ENCODE measurements at places on chromosomes 11 and 22.

DNA sequence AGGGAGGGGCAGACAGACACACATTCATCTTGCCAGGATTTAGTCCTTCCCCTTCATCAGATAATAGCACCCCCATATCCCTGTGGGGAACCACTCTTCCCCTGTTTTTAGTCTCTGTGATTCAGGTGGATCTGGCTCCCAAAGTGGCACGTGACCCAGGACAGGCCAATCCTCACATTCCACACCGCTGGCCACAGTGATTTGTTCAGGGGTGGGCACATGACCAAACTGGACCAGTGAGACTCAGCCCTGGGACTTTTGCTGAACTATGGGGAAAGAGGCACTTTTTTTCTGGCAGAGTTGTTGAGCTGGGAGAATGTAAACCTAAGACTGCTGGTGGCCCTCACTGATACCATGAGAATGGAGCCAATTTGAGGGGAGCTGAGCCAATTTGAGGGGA lies 19.1 kb upstream of the KCNJ11 start:
- no peak for DNase-seq

- no peak for DNase-seq
Observed at GRCh38 chr22:43829904-43830851, 18.1 kb upstream of the EFCAB6 start.

DNA sequence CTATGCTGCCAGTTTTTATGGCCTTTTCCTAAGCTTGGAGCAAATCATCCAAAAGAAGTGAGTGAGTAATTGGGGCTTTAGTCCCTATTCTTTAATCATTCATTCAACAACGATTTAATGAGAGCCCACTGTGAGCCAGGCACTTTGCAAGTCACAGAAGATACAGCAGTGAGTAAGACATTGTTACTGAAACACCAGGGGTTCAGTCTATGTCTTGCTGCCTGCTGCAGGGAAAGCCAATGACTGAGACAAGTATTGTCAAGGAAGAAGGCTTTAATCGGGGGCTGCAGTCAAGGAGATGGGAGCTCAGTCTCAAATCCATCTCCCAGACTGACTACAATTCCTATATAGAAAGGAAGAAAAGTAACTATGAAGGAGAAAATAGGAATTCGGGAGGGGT lies 228.3 kb downstream of the FAM181B start:
- DNase-seq: no peak

DNA sequence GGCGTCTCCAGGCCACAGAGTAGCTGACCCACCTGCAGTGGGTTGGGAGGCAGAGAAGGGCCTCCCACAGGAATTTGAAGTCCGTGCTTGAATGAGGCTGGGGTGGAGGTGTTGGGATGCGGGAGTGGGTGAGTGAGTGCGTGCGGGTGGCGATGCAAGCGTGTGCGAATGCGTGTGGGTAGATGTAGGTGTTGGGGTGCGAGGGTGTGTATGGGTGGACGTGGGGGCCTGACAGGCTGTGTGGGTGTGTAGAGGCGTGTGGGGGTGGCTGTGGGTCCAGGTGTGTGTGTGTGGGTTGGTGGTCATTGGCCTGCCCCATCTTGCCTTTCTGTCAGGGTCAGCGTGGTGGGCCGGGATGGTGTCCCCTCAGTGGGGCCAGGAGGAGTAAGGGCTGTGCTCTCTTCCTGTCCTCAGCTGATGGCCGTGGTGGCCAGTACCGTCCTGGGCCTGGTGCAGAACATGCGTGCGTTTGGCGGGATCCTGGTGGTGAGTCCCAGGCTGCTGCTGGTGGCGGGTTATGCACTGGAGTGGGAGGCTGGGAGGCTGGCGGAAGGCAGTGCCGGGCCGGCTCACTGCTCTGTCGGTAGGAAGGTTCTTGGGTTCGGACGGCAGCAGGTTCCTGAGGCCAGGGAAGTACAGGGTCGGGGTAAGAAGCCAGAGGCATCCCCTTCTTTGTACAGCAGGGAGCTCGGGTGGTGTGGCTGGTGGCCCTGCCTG lies 35.0 kb downstream of the TPCN2 start:
- DNase-seq: no peak

DNA sequence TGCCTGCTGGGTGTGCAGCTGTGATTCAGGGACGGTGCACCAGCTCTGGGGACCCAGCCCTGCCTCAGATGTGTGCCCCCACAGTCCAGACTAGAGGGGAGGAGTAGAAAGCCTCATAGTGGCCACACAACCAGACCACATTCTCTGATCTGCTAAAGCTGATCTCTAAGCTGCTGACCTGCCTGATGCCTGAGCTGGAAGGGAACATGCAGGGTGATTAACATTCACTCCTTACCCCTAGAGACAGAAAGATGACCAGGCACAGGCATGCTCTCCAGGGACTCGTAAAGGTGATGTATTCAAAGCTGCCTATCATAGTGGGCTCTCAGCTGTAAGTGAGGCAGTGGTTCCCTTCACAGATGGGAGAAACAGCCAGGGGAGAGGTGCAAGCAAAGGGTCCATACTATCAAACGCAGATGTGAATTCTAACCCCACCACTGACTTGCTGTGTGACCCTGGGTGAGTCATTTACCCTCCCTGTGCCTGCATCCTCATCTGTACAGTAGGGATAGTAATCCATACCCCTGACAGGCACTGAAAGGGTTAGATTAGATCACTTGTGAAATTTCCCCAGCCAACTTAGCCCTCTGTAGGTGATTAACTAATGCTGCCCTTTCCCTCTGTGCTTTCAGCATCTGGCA lies 29.0 kb upstream of the LRRC32 start:
- DNase-seq: no peak

DNA sequence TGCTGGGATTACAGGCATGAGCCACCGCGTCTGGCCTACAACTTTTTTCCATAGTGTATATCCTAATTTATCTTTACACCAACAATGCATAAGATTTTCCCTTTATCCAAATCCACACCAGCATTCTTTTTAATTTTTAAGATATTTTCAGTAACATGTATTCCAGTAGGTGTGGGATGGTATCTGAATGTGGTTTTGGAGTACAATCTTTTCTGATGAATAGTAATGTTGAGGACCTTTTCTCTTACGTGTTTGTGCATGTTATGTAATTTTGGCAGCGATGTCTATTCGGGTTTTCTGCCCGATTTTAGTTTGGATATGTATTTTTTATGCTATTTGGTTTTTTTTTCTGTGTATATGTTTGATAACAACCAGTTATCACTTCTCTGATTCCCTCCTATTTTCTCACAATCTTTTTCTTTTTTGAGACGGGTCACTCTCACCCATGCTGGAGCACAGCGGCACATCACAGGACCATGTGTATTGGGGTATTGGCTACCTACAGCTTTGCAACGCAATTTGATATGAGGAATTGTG lies 114.6 kb upstream of the GRK3 start:
- DNase-seq: no peak

DNA sequence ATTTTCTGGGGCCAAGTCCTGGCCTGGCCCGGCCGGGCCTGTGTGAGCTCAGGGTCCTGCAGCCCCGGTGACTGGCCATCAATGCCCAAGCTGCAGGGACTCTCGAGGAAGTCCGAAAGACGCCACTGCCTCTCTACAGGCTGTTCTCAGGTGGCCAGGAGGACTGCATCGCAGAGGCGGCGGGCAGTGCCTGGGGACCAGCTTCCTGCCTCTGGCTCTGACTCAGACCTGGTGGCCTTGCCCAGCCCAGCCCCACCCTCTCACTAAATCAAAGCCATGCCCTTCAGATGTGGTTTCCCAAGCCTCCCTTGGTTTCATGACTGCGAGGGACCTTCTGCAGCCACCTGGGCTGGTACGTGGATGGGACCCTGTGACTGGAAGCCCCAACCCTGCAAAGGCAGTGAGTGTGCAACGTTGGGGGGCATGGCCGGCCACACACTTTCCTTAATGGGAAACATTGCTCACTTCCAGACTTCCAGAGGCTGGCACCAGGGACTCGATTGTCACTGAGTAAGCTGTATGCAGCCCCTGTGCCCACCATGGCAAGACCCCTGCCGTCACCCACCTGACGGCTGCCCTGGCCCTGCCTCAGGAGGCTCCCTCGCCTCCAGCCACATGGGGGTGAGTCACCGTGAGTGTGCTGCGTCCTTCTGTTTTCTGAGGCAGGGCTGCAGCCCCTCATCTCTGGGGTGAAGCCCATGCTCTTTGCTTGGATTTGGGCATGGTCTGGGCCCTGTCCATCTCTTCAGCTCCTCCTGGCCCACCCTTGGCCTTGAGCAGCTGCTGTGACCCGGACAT lies 6.0 kb upstream of the FGF3 start:
- DNase-seq: no peak

DNA sequence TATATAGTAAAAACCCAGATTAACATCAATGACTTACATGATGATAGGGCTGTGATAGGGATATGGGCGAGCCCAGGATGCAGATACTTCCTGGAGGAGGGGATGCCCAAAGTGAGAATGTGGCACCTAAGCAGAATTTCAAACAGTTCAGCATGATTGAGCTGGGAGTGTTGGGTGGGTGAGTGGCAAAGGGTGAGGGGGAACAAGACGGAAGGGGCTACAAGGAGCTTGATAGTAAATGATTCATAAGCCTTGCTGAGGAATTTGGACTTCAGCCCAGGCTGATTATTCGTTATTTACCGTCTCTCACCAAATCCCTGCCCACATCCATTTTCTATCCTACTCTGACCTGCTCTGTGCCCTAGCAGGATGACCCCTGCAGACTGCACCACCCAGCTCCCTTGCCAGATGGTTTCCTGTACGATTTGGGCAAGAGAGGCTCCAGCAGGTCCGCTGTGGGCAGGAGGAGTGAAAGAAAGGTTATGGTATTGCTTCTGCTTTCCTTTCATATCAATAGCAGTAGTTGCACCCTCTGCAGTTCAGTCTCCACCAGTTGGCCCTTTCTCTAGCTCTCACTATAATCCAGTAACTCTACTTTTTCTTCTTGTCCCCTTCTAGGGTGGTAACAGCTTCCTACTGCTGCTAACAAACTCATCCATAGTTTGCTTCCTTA lies 30.3 kb upstream of the SIK2 start:
- DNase-seq: no peak

- no peak for DNase-seq
Observed at GRCh38 chr11:68960294-68961071, 20.3 kb downstream of the MRGPRD start.

DNA sequence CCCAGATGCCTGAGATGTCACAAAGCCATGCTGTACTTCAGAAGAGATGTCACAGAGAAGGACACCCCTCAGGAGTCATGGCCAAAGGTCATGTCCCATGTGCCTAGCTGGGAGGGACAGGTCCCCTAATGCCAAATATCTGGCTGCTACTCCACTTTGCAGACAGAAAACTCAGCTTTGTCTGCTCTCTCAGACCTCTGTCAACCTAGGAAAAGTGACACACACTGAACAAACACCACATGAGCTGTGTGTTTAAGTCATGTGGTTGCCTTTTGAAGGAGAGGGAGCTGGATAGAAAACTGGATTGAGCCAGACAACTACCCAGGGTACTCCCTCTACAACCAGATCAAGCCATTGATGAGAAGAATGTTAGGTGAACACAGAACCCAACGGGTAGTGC lies 3.5 kb downstream of the TRIM66 start:
- no peak for DNase-seq

GRCh38 chr11:125720781-125721180 lies 25.3 kb upstream of the PATE1 start:
- DNase-seq: no peak

DNA sequence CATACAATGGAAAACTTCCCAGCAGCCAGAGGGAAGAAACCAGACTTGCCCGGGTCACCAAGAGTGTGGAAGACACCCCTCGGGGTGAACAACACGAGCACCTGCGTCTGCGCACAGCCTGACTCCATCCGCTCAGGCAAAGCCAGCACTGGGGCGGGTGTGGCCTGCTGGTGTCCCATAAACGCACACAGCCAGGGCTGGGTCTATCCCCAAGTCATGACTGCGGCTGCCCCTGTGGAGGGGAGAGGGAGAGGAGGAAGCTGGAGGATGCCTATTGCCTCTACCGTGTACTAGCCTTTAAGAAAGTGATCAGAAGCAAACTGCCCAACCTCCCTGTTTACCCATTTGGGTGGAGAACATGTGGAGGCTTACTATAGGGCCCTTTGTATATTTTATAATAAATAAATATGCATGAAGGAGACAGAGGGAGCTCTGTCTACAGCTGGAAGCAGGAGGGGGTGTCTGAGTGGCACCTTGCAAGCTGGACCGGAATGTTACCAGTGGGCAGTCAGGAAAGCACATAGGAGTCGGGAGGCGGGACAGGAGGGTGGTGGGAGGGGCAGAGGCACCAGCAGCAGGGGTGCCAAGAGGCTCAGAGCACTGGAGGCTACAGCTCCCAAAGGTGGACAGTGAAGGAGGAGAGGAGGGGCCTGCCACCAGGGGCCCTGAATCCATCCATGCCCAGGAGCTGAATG lies 79.6 kb downstream of the PHF21B start:
- no peak for DNase-seq

- peak; percentile 54 for DNase-seq
Observed at GRCh38 chr11:13297917-13298356, 20.3 kb downstream of the BMAL1 start.

GRCh38 chr11:119716582-119717498 lies 12.2 kb downstream of the NECTIN1 start:
- DNase-seq: no peak

DNA sequence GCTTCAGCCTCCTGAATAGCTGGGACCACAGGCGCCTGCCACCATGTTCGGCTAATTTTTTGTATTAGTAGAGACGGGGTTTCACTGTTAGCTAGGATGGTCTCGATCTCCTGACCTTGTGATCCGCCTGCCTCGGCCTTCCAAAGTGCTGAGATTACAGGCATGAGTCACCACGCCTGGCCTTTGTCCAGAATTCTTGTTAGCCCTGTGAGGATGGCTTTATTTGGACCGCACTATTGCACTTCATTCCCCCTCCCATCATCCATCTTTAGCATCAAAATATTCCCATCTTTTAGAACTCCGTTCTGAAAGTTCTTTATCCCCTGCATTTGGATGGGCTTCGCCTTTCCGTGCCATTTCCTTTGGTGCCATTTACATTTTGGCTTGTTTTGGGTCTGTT lies 2.6 kb downstream of the SAMM50 start:
- DNase-seq: no peak

DNA sequence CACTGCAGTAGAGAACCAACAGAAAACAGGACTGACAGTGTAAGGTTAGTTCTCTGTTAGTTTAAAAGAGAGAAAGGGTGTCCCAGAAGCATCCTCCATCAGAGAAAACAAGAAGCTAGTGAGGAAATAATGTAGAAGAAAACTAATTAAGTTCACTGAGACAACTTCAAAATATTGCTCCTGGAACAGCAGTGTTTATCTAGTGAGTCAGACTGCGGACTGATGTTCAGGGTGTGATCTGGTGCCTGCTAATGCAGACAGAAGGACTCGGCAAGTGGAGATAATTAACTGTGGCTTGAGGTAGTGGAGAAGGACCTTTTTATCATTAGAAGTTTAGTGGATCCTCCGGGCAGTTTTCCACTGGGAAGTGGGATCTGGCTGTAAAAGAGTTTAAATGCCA lies 55.4 kb downstream of the CDON start:
- no peak for DNase-seq

- no peak for DNase-seq
Observed at GRCh38 chr11:74144592-74144991, 26.2 kb downstream of the C2CD3 start.
